ENCODE measurements at places on chromosomes 5 and 9. TPM values are rescaled to one million over a fixed set of nuclear protein-coding genes. Genes with fewer than 3 reads are reported as not detected.

- DNase-seq, result no peak
These were observed at the start of gene PCDHA7 for GRCh38 chr5:140833993-140834392. Gene PCDHA7 (plus strand): TSS chr5:140834269. CDS start chr5:140834384, 115 bp downstream.

DNA sequence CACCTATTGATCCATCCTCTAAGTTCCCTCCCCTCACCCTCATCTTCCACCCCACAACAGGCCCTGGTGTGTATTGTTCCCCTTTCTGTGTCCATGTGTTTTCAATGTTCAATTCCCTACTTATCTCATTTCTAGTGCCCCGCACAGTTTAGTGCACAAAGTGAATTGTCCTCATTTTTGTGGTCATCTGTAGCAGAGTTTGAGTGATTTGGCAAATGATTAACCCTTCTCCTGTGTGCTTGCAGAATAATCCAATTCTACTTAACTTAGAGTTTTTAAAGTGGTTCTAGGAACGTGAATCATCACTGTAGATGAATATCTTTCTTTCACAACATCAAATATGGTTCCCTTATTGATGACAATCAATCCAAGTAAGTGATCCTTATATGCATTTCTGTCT, 6.3 kb upstream of the HAPLN1 start:
- no peak for DNase-seq

GRCh38 chr5:10565785-10566542, 2.1 kb downstream of the ANKRD33B start:
- no peak for DNase-seq

DNA sequence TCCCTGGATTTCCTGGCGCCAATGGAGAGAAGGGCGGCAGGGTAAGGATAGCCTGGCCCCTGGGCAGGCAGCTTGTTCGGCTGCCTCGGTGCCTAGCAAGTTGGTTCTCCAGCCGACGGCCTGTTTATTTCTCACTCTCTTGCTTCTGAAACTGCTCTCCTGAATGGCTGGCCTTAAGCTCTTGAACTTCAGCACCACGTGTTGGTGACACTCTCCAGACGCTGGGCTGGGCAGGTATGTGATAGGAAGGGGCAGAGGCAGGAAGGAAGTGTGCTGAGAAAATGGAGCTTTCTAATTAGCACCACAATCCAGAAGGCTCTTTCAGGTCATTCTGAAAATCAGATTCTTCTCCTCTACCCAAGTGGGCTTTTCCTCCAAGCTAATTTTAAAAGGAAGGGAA, 91.4 kb upstream of the FCN2 start:
- DNase-seq, result no peak

DNA sequence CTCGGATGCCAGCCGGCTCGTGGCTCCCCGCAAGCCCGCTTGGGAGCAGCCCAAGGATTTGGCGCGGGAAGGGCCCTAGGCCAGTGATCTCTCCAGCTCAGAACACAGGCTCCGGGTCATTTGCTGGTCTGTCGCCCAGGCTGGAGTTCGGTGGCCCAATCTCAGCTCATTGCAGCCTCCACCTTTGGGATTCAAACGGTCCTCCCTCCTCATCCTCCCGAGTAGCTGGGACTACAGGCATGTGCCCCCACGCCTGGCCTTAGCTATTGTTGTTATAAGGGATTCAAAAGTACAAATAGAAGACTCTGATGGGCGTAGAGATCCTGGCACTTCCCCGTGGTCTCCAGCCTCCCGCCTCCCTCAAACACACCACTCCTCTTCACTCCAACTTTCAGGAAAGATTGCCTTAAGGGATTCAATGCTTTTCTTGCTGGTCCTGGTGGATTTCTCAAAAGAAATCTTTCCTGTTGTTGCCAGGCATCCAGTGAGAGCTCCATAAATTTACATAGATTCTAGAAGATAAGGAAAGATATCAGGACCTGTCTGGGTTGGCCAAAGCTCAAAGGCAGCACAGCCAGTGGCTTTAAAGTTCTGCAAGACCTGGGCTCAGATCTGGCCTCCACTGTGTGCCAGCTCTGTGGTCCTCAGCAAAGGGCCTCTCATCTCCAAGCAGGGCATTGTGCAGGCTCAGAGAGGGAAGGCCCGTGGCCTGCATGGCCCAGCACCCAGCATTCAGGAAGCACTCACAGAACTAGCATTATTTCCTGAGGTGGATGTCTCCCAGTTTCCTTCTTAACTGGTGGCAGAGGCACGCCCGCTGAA, 1.0 kb downstream of the AIF1L start:
- no peak for DNase-seq

- DNase-seq, result no peak
These were observed 152.9 kb downstream of the AUH start for GRCh38 chr9:91208837-91209236.

- DNase-seq, result no peak
These were observed 21.2 kb upstream of the RNU6ATAC start for GRCh38 chr9:134185536-134186011.

DNA sequence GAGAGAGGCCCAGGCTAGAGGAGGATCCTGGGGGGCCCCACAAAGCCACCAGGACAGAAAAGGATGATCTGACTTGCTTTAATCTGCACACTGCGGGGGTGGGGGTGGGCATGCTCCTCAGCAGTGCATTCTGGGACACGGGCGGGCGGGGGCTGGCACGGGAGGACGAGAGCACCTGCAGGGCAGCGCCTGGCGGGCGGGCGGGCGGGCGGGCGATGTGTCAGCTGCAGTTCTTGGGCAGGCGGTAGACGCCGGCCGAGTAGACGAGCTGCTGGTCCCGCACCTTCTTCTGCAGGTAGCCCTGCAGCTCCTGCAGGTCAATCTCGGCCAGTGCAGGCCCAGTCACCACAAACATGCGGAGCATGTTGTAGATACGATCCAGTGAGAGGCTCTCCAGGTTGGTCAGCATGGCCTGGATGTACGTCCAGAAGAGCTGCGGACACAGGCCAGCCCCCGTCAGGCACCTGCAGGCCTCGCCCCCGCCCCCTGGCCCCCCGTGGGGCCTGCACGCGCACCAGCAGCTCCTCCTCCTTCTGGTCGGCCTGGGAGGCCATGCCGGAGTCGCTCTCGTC, 3.0 kb upstream of the TMEM210 start:
- DNase-seq, result no peak

GRCh38 chr5:228886-229285, 10.8 kb downstream of the SDHA start:
- no peak for DNase-seq

DNA sequence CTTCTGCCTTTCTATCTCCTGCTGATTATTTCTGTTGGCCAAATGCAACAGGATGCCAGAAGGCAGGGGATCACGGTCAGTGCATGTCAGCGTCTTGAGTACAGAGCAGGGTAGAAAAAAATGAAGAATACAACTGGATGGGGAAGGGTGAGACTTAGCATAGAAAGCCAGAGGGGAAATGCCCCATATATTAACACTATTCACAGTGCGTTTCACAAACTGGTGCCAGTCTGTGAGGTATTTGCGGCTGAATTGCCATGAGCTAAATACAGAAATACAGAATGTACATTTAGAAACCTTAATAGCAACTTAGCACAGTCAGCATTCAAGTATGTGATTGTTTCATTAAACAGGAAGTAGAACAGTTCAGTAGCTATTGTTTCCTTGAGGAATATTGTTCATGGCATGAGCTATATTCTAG, 31.0 kb upstream of the SLC1A3 start:
- DNase-seq, result no peak

- DNase-seq, result no peak
These were observed 306.7 kb downstream of the PDE4D start for GRCh38 chr5:59586841-59587240.

DNA sequence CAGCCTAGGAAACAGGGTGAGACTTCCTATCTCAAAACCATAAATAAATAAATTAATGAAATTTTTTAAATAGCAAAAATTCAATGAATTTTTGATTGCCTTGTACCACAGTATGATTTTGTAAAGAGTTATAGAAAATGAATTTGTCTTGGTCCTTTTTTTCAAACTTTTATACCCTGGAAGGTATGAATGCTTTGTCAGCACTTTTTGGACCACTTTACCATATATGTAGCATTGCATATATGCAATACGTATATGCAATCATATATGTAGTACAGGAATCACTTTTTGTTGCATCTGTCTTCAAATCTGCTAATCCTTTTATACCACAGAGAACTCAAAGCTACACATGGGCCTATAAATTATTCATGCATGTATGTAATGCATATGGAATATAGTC, 9.2 kb upstream of the SMIM15 start:
- no peak for DNase-seq

- DNase-seq, result no peak
These were observed 21.5 kb downstream of the RXFP3 start for GRCh38 chr5:33957577-33958150.

DNA sequence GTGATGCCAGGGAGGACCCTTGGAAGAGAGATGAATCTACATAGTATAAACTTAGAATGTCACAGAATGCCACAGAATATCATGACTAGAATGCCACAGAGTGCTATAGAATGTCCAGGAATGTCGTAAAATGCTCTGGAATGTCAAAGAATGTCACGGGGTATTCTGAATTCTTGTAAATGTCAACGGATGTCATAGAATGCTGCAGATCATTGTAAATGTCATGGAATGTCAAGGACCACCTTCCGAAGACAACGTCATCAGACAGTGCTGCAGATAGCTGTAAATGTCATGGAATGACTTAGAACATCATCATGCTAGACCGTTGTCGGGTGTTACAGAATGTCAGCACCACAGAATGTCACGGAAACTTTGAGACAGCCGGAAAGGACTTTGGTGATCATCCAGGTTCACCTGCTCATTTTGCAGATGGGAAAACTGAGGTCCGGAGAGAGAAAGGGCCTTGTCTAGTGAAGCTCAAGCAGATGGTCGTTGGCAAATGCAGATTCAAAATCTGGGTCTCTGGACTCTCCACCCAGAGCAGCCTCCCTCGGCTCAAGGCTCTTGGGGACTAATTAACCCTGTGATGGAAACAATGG, 117.1 kb downstream of the LHX2 start:
- DNase-seq, result no peak

- no peak for DNase-seq
These were observed 22.9 kb downstream of the RGMB start for GRCh38 chr5:98796197-98796972.

GRCh38 chr5:29017501-29017900, 1979.1 kb upstream of the CDH9 start:
- DNase-seq, result no peak

Gene FAM163B
- 0.19 TPM for polyA plus RNA-seq

Gene SH3GL2
- polyA plus RNA-seq, result 4.8 TPM

Gene PCDHA13
- 0.33 TPM for polyA plus RNA-seq

Gene SELENOP
- polyA plus RNA-seq, result 423 TPM

Gene UBAP2
- 43.6 TPM for polyA plus RNA-seq

Gene RNF208
- 7.5 TPM for polyA plus RNA-seq

Gene ECPAS
- 83.4 TPM for polyA plus RNA-seq

Gene CORO2A
- polyA plus RNA-seq, result 0.23 TPM

Gene FBN2
- 106 TPM for polyA plus RNA-seq

Gene CSNK1A1
- polyA plus RNA-seq, result 202 TPM
